ENCODE measurements at places on chromosomes 7 and 10. TPM values are rescaled to one million over a fixed set of nuclear protein-coding genes. Genes with fewer than 3 reads are reported as not detected.

ASB15 gene
- total RNA-seq = not detected

PON1 gene
- total RNA-seq = not detected

MSMB gene
- total RNA-seq = not detected

EZH2 gene
- 15.0 TPM for total RNA-seq

Data from fibroblast of the aortic adventitia (primary cell).